ENCODE measurements at places on chromosomes 13 and 19.

GRCh38 chr19:29812080-29812880, 489 bp downstream of the CCNE1 start:
- no peak for DNase-seq

DNA sequence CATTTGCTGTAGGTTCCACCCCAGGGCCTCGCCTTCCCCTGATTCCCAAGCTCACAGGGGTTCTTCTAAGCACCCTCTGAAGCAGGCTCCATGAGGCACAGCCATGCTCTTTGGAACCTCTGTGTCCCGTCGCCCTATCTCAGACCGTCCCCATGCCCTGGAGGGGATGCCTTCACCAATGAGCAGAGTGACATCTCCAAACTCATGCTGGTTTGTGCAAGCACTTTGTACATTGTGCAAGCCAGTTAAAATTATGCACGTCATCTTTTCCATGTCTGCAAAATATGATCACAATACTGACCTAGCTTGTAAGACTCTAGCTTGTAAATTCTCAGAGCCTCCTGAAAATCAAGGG, 46.5 kb upstream of the RAP2A start:
- DNase-seq = no peak

GRCh38 chr13:83824560-83824959, 57.7 kb downstream of the SLITRK1 start:
- no peak for DNase-seq

DNA sequence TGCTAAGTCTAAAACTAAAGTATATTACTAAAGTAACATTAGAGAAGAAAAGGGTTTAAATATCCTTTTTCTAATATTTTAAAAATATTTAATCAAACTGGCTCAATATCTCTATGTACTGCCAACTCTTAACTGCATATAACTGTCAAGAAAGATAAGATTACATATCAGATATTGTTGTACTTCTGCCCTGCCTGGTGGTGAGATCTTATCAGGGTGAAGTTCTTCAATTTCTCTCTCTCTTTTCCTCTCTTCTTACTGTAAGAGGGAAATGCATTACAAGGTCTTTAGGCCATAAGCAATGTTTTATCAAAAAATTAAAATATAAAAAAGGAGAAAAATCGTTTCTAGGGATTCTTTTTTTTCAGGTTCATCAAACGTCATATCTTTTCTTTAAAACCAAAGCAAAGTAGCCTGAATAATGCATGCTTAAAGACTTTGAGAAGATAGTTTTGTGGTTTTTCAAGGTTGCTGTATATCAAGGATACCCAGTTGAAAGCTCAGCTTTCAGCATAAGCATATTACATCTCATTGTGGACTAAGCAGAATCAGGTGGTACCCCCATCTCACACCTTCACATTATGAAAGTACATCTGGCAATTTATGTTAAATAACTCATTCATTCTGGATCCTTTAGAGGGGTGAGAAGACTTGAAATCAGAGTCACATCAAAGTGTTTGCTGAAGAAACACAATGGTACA, 1625.7 kb upstream of the SLC10A2 start:
- no peak for DNase-seq

GRCh38 chr13:20980430-20980829, 77.9 kb upstream of the XPO4 start:
- no peak for DNase-seq
